ENCODE measurements at places on chromosomes 4 and X.

DNA sequence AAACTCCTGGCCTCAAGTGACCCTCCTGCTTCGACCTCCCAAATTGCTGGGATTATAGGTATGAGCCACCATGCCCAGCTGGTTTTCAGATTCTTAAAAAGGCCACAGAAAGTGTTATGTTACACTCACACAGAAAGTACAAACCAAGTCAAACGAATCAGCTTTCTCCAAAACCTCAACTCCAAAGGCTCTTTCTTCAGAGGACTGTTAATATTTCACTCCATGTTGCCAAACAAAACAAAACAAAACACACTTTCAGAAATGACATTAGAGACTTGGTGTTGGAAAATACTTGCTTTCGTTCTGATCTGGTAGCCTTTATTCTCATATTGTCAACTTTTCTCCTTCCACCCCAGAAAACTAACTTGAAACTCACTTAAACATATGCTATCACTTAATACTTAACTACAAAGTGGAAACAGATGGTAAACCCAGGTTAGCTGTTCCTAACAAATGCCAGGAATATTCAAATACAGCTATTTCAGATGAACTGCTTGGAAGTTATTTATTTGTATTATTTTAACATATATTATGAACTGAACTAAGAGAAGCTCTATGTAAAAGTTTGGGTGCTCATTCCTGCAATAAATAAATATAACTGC is 34.7 kb downstream of the RLIM start:
- DNase-seq, result no peak

DNA sequence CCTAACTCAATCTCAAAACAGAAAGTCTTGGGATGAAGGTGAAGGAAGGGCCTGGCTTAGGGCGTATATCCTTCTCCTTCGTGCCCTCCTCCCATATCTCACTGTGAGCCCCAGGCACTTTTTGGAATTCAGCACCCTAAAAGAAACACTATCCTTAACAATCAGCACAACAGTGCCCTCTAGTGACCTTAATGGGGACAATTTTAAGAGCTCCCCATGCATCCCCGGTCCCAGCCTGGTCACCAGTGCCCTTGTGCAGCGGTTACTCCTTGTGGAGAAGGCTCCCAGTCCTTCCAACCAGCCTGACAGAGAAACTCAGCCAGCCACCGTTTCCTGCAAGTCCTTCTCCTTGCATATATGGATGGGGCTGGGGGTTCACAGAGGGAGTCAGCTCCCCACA is 4.2 kb downstream of the PAK3 start:
- no peak for DNase-seq

- DNase-seq, result no peak
Observed at GRCh38 chr4:37953620-37954293, 6.4 kb upstream of the PTTG2 start.

GRCh38 chr4:173039617-173040577 is 128.7 kb upstream of the GALNT7 start:
- DNase-seq, result no peak

- no peak for DNase-seq
Observed at GRCh38 chr4:34516524-34516923, 1727.8 kb downstream of the ARAP2 start.

DNA sequence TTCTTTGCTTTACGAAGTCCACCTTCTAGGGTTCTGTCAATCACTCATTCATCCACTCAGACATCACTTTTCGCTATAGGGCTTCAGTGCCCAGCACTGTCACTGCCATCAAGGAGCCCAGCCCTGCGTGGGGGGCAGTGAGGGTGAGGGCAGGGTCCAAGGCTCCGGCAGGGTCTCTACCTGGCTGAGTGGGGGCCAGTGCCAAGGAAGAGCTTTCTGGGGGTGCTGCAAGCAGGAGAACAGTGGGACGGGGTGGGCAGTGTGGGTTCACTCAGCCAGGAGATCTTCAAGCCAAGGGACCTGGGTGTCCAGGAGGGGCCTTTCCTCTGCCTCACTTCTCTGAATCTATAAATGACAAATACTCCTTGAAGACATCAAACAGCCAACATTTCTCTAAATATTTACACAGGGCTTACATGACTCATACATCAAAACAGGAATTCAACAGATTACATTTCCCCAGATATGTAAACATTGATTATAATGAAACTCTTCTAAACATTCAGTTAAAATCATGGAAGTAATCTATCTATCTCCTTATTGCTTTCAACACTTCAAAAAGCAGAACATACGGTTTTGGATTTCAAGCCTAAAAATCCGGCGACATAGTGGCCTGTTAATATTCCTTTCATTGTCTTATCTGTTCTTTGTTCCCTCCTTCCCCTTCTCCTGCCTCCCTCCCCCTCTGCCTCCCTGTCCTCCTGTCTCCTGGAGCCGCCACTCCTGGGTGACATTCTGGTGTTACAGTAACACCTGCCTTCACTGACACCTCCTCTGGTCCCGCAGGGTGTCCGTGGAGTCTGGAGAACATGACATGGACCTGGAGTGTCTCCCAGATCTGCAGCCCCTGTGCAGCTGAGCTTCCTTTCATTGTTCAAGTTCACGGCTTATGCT is 94.4 kb upstream of the ADRA2C start:
- DNase-seq, result no peak

- DNase-seq, result no peak
Observed at GRCh38 chr4:86152454-86152853, 207.4 kb downstream of the MAPK10 start.

DNA sequence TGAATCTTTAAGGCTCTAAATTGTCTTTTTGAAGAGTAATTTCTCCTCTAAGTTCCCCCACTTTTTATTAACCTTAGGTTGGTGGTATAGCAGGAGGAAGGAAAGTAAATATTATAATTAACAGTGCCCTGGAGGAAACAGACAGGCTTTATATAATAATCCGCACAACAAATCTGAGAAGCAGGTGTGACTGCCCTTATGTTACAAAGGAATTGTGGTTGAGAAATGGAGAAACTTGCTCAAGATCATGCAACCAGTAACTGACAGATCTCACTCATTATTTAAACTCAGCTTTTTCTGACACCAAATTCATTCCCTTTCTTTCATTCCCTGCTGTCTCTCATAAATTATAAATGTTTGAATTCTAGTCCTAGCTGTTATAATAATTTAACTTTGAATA is 282.0 kb downstream of the PPP3CA start:
- no peak for DNase-seq

Data from left colon (tissue), 2 donors.